ENCODE measurements at places on chromosomes 6 and 20.

- no peak for DNase-seq
Measured at GRCh38 chr20:37528446-37529213, 954 bp upstream of the BLCAP start.

- no peak for DNase-seq
Measured at GRCh38 chr6:112997421-112998085, 650.4 kb downstream of the RFPL4B start.

DNA sequence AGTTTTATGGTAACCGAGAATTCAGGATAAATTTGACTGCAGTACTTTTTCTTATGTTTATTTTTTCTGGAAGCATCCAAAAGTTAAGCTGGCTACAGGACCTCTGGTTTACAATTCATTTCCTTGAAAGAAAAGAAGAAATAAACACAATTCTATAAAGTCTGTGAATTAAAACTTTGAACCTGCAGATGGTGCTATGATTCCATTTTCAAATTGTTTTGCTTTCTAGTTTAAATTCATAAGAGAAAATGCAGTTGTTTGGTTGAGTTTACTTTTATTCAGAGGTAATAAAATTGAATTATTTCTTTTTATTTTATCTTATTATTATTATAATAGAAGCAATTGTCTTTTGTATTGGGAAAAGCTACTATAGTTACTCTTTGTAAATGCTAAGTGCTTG is 1.8 kb upstream of the VIP start:
- no peak for DNase-seq

DNA sequence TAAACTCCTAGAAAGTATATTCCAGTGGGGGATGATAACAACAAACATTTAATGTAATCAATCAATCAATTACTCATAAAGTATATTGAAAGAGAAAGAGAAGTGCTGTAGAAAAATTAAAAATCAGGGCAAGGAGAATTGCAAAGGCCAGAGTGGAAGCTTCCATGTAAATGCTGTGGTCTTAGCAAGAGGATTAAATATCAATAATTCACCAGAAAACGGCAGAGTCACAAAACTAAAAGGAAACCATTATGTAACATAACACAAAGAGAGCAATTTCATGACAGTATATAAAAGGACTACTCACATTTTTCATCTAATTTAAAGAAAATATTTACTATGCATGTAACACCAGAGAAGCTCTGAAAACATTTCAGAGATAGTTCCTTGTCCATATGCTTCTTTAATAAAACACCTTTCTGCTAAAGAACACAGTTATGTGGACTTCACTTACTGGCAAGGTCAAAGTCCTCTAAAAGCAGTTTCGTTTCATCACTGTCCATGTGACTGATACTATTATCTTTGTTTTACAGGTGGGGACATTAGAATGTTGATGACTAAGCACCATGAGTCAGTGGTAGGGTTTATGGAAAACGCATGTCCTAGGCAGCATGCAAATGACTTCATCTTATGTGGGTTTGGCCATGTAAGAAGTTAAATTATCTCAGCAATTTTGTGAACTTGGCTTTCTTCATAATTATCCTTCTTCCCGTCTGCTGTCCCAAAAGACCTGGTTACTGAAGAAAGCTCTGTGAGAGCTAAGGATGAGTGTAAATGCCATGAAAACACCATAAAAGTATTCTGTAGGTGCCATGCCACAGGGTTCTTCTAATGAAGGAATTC is 185.8 kb upstream of the TENT5A start:
- DNase-seq = no peak

GRCh38 chr6:36443471-36444428 is 950 bp downstream of the KCTD20 start:
- no peak for DNase-seq

DNA sequence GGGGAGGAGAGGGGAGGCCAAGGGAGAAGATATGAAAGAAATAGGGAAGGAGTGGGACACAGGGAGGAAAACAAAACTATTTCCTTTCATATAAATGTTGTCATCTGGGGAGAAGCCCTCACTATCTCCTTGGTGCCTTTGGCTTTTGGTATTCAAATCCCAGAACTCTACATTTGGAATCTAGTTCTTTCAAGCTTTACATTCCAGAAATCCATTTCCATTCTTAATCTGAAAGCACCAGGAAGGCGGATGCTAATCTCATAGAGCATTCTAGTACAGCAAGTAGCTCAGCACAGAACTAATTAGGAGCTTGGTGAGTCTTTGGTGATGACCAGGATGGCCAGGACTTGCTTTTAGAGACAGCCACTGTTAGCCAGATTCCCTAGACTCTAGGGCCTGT is 177.9 kb downstream of the KIF16B start:
- no peak for DNase-seq

DNA sequence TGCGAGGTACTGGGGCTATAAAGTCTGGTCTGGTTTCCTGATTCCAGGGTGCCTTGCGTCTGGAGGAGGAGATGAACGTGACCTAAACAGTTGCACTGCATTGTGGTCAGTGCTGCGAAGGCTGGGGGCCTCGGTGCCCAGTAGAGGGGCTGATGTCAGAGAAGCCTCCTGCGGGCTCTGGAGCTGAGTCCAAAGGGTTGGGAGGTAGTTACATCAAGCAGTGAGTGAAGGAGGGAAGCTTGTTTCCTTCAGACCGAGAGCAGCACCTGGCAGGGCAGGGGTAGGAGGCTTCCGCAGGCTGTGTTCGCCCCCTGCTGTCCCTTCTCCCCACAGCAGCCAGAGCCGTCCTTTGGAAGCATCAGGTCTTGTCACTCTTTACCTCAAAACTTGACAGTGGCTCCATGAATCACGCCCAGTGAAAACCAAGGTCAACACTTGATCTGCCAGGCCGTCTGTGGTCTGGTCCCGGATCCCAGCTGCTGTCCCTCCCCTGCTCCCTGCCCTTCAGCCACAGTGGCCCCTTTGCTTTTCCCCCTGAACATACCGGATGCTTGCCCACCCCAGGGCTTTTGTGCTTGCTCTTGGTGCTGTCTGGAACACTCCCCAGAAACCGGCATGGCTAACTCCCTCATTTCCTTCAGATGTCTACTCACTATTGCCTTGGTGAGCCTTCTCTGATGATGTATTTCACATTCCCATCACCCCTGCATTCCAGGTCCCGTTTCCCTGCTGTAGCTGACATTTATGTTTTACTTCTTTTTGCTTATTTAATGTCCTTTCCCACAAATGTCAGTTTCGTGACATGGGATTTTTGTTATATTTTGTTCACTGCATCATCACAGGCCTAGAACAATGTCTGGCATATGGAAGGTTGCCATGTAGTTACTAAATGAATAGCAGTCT is 7.0 kb downstream of the DYNLRB1 start:
- DNase-seq = no peak

DNA sequence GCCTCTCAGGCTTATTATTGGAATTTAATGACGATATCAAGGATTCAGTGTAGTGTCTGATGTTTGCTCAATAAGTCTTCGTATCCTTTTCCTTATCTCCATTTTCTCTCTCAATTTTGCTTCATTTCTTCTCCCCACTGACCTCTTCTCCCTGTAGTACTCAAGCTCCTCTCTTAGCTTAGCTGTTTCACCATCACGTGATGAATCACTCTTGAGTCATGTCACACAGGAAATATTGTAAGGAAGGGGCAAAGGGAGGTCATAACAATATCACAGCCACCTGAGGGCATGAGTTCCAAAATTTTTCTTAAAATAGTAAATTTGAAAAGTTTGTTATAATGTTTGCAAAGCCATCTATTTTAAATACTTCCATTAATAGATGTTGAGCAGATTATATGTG is 392.2 kb upstream of the MARCKS start:
- DNase-seq = no peak

GRCh38 chr6:39050453-39051112 is 2.0 kb downstream of the GLP1R start:
- DNase-seq = no peak

- no peak for DNase-seq
Measured at GRCh38 chr20:44961870-44962267, 1.7 kb upstream of the TOMM34 start.

GRCh38 chr6:43738877-43739641 is 31.0 kb upstream of the VEGFA start:
- DNase-seq = no peak

GRCh38 chr20:36435592-36436541 is 105.5 kb upstream of the MYL9 start:
- peak; percentile 75 for DNase-seq

All from tibial artery (tissue), 4 donors.